Progenitor cell of endocrine pancreas (in vitro differentiated cells): ENCODE measurements at places on chromosomes 11 and 22. TPM values are rescaled to one million over a fixed set of nuclear protein-coding genes. Genes with fewer than 3 reads are reported as not detected.

Gene C11orf21
- 0.69 and 0.87 TPM in 2 replicates for total RNA-seq

Gene FDXACB1
- 2.8 and 3.0 TPM in 2 replicates for total RNA-seq

Gene SNU13
- total RNA-seq, result 119 and 129 TPM in 2 replicates

Gene FOLR2
- total RNA-seq, result not detected in 2 replicates

Gene ACRV1
- 0.50 and 0.55 TPM in 2 replicates for total RNA-seq

- H3K4me3 ChIP-seq, result no peak overlapping the region
- no peaks in the 10 kb centered on the region for H3K27me3 ChIP-seq
- H3K27ac ChIP-seq, result no peak overlapping the region
- peaks cover 3% of the 10 kb centered on the region for H3K4me1 ChIP-seq
- no peak for DNase-seq
These were observed 5.4 kb downstream of the TRABD start for GRCh38 chr22:50190941-50191741.

DNA sequence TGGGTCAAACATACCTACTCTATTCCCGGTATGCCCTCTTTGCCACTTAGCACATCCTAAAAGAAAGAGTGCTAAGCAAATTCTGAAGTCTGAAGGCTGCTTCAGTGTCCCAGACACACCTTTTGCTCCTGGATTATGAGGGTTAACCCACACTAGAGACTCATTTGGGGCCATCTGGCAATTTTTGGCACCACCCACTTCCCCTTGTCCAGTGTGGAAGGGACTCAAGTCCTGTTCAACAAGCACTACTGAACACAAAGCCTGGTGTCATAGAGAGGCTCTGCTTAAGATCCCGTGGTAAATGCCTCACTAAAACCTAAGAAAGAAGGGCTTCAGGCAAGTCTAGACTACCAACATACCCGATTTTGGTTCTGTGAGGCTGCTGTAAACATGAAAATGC lies 85.8 kb downstream of the SERGEF start:
- no peak overlapping the region for H3K4me3 ChIP-seq
- peaks cover 4% of the 10 kb centered on the region for H3K36me3 ChIP-seq
- H3K4me1 ChIP-seq, result no peaks in the 10 kb centered on the region
- no peaks in the 10 kb centered on the region for H3K27me3 ChIP-seq
- DNase-seq, result no peak

GRCh38 chr22:49958931-49959781 lies 1.4 kb upstream of the PIM3 start:
- H3K27me3 ChIP-seq, result no peaks in the 10 kb centered on the region
- H3K4me1 ChIP-seq, result no peaks in the 10 kb centered on the region
- H3K36me3 ChIP-seq, result peaks cover 2% of the 10 kb centered on the region
- no peak overlapping the region for H3K27ac ChIP-seq
- DNase-seq, result no peak
- H3K4me3 ChIP-seq, result peak overlapping the region; percentile 64

- peaks cover 22% of the 10 kb centered on the region for H3K36me3 ChIP-seq
- no peaks in the 10 kb centered on the region for H3K27me3 ChIP-seq
- peak overlapping the region; percentile 43 for H3K27ac ChIP-seq
- H3K4me3 ChIP-seq, result no peak overlapping the region
These were observed 47.7 kb upstream of the NFRKB start for GRCh38 chr11:129943036-129943435.

DNA sequence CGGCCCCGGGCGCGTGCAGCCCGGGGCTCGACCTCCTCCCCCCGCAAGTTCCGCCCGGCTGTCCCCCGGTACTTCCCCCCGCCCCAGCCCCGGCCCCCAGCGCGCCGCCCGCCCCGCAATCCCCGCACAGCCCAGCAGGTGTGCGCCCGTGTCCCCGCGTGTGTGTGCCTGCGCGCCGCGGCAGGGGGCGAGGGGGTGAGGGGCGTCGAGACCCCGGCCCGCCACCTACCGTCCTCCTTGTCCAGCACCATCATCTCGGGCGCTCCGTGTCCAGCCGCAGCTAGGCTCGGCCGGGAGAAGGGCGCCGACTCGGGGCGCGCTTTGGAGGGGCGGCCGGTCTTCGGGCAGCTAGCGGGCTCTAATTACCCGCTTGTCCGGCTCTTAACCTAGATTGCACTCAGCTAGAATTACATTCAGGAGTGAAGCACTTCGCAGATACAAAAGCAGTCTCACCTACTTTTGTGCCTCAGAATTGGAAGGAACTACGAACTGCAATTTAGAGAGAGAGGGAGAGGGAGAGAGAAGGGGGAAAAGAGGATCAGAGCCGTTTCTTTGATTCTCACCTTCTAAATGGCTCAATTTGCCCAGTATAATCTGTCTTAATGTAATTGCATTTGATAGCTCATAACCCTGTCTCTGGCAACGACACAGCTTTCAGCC lies 439 bp downstream of the LMO1 start:
- peaks cover 86% of the 10 kb centered on the region for H3K27me3 ChIP-seq
- H3K4me3 ChIP-seq, result peak overlapping the region; percentile 64
- DNase-seq, result peak; percentile 24
- peaks cover 2% of the 10 kb centered on the region for H3K4me1 ChIP-seq
